ENCODE measurements at places on chromosomes 3 and 15.

- DNase-seq, result no peak
Measured at GRCh38 chr15:56981160-56981559, 62.7 kb downstream of the TCF12 start.

DNA sequence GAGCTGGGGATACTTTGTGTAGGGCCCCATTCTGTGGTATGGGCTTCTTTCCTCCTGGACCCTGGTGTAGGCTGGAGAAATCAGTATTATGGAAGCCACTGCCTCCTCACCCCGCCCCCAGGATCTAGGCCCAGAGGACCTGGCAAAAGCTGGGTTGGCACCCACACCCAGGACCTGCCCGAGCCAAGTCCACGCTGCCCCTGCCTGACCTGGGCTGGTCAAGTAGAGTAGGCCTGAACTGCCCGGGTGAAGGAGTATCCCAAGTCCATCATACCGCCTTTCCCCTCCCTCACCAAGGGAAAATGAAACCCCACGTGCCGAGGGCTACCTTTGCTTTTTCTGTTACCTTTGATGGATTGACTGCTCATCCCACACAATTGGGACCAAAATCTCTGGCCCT is 37.7 kb upstream of the TRAK1 start:
- no peak for DNase-seq

DNA sequence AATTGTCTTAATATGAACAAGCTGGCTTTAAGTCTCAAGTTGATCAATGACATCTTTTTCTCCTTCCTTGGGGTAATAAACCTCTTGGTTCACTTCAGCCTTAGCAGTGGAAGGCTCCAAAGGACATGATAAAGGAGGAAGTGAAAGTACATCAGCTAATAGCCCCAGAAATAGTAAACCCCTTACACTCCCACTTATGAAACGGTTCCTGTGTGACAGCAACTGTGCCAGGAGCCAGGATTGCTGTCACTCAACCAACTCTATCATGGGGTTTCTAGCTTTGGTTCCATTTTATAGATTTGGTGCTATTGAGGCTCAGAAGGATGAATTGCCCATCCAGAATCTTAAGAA is 216.7 kb downstream of the ABHD5 start:
- DNase-seq, result no peak

GRCh38 chr15:61032600-61033286 is 196.4 kb downstream of the RORA start:
- no peak for DNase-seq

GRCh38 chr3:63993653-63994079 is 29.6 kb downstream of the PSMD6 start:
- DNase-seq, result peak; percentile 76

- peak; percentile 55 for DNase-seq
Measured at GRCh38 chr3:16606398-16606797, 1.2 kb upstream of the DAZL start.

- no peak for DNase-seq
Measured at GRCh38 chr15:96333131-96334016, 2.9 kb downstream of the NR2F2 start.

GRCh38 chr3:178465260-178466180 is 70.7 kb upstream of the KCNMB2 start:
- DNase-seq, result no peak

GRCh38 chr15:49625460-49626036 is 4.7 kb downstream of the DTWD1 start:
- no peak for DNase-seq

DNA sequence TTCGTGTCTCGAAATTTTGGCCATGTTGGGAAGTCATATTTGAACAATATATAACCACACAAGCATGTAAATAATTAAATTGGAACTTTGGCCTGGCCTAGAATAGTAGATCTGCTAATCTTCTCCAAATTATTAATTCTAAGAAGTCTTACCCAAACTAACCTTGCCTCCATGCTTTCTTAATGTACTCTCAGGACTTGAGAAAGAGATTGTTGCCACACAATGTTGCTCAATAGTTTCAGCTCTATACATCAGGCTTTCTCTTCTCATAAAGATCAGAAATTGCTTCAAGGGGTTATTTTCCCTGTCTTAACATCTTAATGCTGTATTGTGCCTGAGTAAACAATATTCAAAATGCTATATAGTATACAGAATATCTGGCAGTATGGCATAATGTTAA is 202.7 kb upstream of the LRIG1 start:
- no peak for DNase-seq

GRCh38 chr3:63991666-63992065 is 31.6 kb downstream of the PSMD6 start:
- no peak for DNase-seq

DNA sequence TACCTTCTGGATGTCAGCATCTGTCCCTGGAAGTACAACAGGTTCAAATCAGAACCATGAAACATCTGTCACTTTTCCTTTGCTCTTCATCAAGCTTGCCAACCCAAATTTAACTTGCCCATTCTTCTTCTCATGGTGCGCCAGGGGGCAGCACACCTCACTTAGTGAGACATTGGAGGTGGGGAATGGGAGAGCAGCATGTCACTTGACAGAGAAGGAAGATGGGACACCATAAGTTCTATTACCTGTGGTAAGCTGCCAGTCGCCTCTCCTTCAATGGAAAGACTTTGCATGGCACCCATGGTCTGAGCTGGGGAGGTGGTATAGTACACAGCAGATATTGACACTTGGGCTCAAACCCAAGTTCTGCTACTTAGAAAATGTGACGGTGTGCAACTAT is 2.9 kb downstream of the SCN5A start:
- DNase-seq, result peak; percentile 28

GRCh38 chr3:70620956-70621355 is 308.5 kb upstream of the MDFIC2 start:
- no peak for DNase-seq

GRCh38 chr3:153052096-153052460 is 109.9 kb upstream of the RAP2B start:
- DNase-seq, result peak; percentile 94

DNA sequence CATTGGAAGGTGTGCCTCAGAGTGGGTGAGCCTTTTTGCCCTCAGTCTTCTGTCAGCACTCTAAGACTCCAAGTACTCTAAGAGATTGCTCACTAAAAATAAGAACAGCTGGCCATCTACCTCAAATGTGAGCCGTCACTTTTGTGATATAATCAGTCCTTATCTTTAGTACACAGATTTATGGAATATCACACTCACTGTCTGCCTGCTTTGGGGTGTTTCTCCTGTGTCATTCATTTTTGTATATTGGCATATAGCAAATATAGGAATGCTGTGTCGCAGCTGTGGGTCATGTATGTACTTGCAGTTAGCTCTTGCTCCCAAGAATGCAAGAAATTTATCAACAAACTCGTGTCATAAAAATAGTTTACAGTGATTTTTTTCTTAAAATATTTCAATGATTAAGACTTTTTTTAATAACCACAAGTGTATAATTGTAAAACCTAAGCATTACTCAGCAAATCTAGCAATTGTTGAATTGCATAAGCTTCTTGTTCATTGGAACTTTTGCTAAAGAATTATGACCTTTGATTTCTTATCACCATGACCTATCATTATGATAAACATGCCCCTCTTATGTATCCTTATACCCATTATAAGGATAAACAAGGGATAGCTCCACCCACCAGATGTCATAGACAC is 18.8 kb downstream of the SETD5 start:
- peak; percentile 48 for DNase-seq

DNA sequence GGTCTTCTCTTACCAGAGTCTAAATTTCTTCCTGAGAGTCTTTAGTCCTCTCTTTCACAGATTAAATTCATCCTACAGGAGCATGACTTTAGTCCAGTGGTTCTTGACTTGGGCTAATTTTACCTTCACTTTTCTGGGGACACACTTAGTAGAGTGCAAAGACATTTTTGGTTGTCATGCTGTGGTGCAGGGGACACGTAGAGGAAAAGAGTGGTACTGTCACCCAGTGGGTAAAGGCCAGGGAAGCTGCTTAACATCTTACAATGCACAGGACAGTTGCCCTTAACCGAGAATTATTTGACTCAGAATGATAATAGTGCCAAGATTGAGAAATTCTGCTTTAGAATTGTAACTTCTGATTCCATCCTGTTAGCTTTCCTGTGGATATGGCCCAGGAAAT is 772.5 kb upstream of the GRM7 start:
- no peak for DNase-seq

- peak; percentile 76 for DNase-seq
Measured at GRCh38 chr3:99134986-99135385, 233.5 kb upstream of the DCBLD2 start.

DNA sequence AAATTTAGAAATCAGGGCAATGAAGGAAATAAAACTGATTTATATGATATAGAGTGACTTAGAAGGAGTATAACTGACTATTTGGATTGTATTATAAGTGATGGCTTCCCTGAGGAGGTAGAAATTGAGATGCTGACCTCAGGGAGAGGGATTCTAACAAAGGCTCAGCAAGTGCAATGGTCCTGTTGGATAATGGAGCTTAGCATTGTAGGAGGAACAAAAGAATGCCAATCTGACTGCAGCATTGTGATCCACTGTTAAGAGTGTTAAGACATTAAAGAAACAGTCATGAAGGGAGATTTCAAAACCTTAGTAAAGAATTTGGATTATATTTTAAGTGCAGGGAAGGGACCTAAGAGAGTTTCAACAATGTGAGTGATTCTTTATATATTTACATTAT is 158.4 kb upstream of the NAALADL2 start:
- DNase-seq, result no peak

- no peak for DNase-seq
Measured at GRCh38 chr3:142961539-142961938, 1.9 kb downstream of the PAQR9 start.

DNA sequence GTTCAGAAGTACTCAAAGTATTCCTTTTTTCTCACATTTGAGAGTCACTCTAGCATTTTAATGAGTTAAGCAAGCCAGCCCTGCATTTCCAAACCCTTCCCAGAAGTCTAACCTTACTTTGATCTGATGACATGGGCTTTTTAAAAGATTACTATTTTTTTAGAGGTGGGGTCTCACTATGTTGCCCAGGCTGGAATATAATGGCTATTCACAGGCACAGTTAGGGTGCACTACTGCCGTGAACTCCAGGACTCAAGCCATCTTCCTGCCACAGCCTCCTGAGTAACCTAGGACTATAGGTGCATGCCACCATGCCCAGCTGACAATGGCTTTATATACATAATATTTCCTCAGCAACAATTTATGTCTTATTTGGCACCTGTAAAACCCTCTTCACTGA is 64.1 kb upstream of the GOLGA6B start:
- DNase-seq, result no peak

GRCh38 chr3:148631124-148631903 is 66.4 kb upstream of the AGTR1 start:
- DNase-seq, result peak; percentile 19

DNA sequence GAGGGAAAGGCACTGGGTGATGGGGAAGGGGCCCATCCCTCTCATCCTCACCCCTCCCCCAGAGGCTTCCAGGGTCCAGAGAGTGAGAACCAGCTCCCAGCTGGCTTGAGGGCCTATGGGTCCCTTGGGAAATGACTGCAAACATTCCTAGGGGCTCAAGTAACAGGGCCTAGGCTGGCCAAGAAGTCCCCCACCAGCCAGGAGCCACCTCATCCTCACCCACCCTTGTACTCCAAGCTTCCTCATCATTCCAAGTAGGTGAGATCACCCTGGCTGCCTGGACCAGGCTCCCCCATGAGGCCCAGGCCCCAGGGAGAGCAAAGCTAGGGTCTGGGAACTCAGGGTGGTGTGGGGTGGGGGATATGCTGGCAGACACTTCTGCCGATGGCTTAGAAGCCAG is 14.8 kb downstream of the LOXL1 start:
- DNase-seq, result peak; percentile 99

- peak; percentile 80 for DNase-seq
Measured at GRCh38 chr3:15287565-15288330, 44.6 kb downstream of the SH3BP5 start.

DNA sequence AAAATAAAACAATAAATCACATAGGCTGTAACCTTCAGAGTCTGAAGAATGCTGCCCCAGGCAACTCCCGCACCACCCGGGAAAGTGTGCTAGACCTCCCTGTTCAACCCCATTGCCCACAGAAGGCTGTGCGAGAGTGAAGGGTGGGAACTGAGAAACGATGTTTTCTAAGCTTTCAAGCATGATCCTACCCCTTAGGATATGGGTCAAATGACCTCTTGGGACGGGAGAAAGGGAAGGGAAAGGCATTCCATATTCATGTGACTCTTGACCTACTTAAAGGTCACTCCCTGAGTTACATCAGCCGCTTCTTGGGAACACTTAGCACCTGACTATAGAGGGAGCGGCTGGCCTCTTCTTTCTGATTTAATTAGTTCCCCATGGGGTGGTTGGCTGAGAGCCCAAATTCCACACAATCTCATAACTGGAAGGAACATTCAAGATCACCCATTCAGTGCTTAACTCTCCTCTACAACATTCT is 114.7 kb upstream of the SLC24A5 start:
- peak; percentile 48 for DNase-seq

DNA sequence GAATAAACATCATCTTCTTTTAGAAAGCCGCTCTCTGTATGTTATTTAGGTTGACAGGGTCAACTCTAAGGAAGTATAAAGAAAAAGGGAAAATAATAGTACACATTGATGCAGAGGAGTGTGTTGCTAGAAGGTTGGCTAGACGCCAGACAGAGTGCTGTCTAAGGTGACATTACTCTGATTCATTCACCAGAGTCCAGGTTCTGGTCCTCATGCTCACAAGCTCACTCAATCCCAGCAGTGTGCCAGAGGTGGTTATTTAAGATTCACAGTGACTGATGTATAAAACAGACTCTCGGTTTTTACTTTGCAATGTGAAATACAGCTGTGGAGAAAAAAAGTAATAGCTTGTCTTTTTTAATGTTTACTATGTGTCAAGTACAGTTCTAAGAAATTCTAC is 1.7 kb downstream of the CFAP44 start:
- no peak for DNase-seq

GRCh38 chr3:37608061-37608702 is 253.5 kb upstream of the CTDSPL start:
- DNase-seq, result no peak

- DNase-seq, result no peak
Measured at GRCh38 chr3:174792864-174793263, 66.3 kb upstream of the NAALADL2 start.

DNA sequence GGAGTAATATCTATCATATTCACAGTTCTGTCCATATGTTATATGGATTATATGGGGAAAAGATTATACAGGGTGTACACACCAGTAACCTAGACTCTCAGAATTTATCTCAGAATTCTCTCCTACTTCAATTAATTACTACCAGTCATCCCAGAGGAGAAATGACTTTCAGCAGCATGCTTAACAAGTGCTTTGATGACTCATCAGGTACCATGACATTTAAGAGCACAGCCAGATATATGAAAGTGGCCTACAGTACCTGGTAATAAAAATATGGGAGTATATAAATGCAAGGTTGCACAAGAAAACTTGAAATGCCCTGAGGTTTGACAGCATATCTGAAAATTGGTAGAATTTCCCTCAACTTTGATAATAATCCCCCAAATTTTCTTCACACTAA is 1273.0 kb downstream of the OTOL1 start:
- no peak for DNase-seq
